Naive B cell (primary cell): ENCODE measurements at places on chromosomes 1 and 21. TPM values are rescaled to one million over a fixed set of nuclear protein-coding genes. Genes with fewer than 3 reads are reported as not detected.

XCL2 gene
- not detected for polyA plus RNA-seq

PLD5 gene
- 1.1 TPM for polyA plus RNA-seq

GRCh38 chr1:11784993-11785769 lies 20.6 kb downstream of the MTHFR start:
- no peaks in the 10 kb centered on the region for H3K36me3 ChIP-seq
- DNase-seq: peak; percentile 45
- no peak overlapping the region for H3K27ac ChIP-seq
- H3K27me3 ChIP-seq: no peaks in the 10 kb centered on the region
- H3K4me1 ChIP-seq: peaks cover 26% of the 10 kb centered on the region

BRWD1 gene
- polyA plus RNA-seq: 31.1 TPM

CYB561D1 gene
- 12.3 TPM for polyA plus RNA-seq

KCNN3 gene
- polyA plus RNA-seq: 0.03 TPM

- no peaks in the 10 kb centered on the region for H3K27me3 ChIP-seq
- H3K36me3 ChIP-seq: no peaks in the 10 kb centered on the region
- no peak overlapping the region for H3K27ac ChIP-seq
- H3K4me1 ChIP-seq: peaks cover 8% of the 10 kb centered on the region
- DNase-seq: no peak
- no peak overlapping the region for H3K4me3 ChIP-seq
Observed at GRCh38 chr1:174105086-174105485, 54.2 kb upstream of the RABGAP1L start.

DNA sequence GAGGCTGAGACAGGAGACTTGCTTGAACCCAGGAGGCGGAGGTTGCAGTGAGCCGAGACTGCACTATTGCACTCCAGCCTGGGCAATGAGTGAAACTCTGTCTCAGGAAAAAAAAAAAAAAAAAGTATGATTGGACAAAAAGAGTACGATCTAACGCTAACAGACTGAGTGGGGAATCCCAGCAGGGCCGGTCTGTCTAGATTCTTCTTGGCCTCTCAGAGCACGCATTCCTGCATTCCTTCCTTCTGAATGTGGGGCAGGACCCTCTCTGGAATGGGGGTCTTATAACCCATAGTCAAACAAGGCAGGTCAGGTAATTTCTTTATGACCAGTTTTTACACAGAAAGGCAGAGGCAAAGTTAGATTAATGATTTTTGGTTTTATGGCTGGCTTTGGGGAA lies 92.0 kb upstream of the PPM1J start:
- no peak for DNase-seq
- H3K27me3 ChIP-seq: peaks cover 24% of the 10 kb centered on the region
- H3K27ac ChIP-seq: no peak overlapping the region
- no peak overlapping the region for H3K4me3 ChIP-seq
- no peaks in the 10 kb centered on the region for H3K36me3 ChIP-seq

NFASC gene
- polyA plus RNA-seq: not detected

C1orf159 gene
- polyA plus RNA-seq: 6.3 TPM

DNA sequence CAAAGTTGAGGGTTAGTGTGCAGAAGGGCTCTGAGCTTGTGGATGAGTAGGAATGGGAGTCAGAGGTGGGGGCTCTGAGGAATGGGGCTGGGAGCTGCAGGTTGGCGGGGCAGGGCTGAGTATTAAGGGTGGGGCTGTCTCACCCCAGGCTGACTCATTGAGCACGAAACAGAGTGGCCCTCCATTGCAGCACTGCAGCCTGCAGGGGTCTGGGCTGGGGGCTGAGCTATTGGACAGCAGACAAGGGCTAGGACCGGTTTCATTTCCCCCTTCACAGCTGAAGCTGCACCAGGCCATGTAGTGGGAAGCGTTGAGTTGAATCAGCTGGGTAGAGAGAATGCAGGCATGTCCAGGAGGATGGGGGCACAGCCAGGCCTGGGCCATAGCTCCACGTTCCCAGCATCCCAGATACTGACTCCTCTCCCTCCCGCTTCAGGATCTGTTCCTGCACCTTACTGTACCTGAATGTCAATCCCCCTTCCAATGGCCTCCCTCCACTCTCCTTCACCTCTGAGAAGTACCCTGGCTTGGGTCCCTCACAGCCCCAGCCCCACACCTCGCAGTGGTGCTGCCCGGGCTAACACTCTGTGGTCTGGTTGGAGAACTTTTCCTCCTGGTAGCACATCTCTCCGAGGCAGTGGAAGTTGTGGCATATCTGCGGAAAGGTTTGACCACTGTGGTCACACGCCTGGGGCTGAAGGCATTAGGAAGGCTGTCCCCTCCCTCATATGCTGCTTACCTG lies 4.4 kb upstream of the INPP5B start:
- DNase-seq: no peak
- no peaks in the 10 kb centered on the region for H3K36me3 ChIP-seq
- no peak overlapping the region for H3K27ac ChIP-seq
- no peak overlapping the region for H3K4me3 ChIP-seq
- peaks cover 19% of the 10 kb centered on the region for H3K4me1 ChIP-seq
- no peaks in the 10 kb centered on the region for H3K27me3 ChIP-seq

DNA sequence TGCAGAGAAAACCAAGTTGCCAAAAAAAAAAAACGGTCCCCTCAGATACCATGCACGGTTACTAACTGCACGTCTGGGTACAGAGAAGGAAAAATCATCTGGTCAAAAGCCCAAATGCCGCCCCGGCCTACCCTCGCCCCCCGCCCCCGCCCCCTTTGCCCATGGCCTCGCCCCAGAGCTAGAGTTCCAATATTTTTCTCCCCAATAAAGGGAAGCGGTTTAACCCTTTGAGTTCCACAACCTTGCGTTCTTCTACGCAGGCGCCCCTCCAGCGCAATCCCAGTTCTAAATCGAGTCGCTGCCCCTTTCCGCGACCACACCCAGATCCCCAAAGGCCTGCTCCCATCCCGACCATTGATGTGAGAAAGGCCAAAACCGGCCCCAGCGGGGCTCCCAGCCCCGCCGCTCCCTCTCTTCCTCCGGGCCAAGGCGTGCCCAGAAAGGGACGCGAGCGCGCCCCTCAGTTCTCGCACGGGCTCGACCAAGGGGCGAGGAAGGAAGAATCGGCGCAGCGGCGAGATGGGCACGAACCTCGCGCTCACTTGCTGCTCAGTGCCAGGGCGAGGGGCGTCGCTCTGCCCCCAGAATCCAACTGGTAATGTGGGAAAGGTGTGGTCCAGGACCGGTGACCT lies 797 bp downstream of the WDR47 start:
- peaks cover 13% of the 10 kb centered on the region for H3K4me1 ChIP-seq
- no peaks in the 10 kb centered on the region for H3K27me3 ChIP-seq
- H3K36me3 ChIP-seq: no peaks in the 10 kb centered on the region
- peak overlapping the region; percentile 93 for H3K4me3 ChIP-seq
- H3K27ac ChIP-seq: peak overlapping the region; percentile 92
- DNase-seq: peak; percentile 14

- H3K36me3 ChIP-seq: peaks cover 5% of the 10 kb centered on the region
- H3K4me1 ChIP-seq: peaks cover 47% of the 10 kb centered on the region
- peak overlapping the region; percentile 52 for H3K4me3 ChIP-seq
- no peak for DNase-seq
Observed at GRCh38 chr1:174954671-174955669, 44.8 kb upstream of the CACYBP start.

NECTIN4 gene
- not detected for polyA plus RNA-seq

DNA sequence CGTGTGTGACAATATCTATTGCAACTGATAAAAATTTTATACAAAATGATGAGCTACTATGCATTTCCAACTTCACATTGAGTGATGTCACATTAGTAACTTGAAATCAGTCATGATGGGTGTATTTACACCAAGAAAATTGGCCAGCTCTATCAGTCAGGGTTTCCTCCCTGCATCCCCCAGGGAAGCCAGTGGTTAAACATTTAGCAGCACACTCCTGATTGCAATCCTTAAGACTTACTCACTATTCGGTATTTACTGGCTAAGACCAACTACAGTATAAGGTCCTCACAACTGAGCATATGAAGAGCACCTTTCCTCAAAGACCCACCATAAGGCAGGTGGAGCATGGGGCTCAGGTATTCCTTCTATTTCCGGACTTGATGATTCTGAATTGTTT lies 41.3 kb upstream of the PTGFRN start:
- no peaks in the 10 kb centered on the region for H3K4me1 ChIP-seq
- H3K4me3 ChIP-seq: no peak overlapping the region
- no peak for DNase-seq
- H3K27me3 ChIP-seq: peaks cover 13% of the 10 kb centered on the region
- no peak overlapping the region for H3K27ac ChIP-seq
- H3K36me3 ChIP-seq: no peaks in the 10 kb centered on the region

- no peaks in the 10 kb centered on the region for H3K4me1 ChIP-seq
- H3K27ac ChIP-seq: no peak overlapping the region
- no peak for DNase-seq
- H3K27me3 ChIP-seq: no peaks in the 10 kb centered on the region
Observed at GRCh38 chr1:39326836-39327235, 122.3 kb downstream of the MACF1 start.

BNIPL gene
- polyA plus RNA-seq: 0.19 TPM

HSPA6 gene
- not detected for polyA plus RNA-seq

DNA sequence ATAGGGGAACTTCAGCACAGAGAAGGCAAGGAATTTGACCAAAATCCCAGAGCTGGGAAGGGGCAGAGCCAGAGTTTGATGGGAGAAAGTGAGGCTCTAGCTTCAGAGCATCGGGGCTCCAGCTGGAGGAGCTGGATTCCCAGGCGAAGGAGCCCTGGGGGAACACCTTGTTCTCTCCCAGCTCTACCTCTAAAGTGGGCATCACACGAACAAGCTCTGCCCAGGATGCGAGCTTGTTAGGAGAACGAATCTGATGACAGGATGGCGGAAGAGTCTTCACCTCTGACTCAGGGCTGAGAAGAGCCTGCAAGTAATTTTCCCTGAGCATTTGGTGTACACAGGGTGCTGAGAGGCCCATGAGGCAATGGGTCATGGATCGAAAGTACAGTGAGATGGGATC lies 22.0 kb downstream of the TNNT2 start:
- no peaks in the 10 kb centered on the region for H3K4me1 ChIP-seq
- H3K27me3 ChIP-seq: peaks cover 35% of the 10 kb centered on the region
- H3K27ac ChIP-seq: no peak overlapping the region
- no peaks in the 10 kb centered on the region for H3K36me3 ChIP-seq
- no peak overlapping the region for H3K4me3 ChIP-seq

DNA sequence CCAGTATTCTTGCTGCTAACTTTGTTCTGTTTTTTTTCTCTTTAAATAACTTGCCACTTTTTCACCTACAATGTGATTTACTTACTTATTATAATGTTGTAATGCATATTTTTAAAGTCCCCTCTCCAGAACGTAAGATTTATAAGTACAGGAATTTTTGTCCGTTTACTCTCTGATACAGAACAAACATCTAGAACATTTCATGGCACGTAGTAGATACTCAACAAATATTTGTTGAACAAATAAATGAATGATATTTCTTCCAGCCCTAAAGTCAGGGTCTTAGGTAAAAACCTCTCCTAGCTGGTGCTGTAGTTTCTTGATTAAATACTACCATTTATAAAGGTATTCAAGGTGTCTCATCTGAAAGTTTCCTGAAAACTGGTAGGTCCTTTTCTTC lies 125.1 kb downstream of the ZBTB18 start:
- DNase-seq: no peak
- H3K4me1 ChIP-seq: no peaks in the 10 kb centered on the region
- peaks cover 5% of the 10 kb centered on the region for H3K27me3 ChIP-seq
- H3K36me3 ChIP-seq: no peaks in the 10 kb centered on the region
- H3K4me3 ChIP-seq: no peak overlapping the region

DNA sequence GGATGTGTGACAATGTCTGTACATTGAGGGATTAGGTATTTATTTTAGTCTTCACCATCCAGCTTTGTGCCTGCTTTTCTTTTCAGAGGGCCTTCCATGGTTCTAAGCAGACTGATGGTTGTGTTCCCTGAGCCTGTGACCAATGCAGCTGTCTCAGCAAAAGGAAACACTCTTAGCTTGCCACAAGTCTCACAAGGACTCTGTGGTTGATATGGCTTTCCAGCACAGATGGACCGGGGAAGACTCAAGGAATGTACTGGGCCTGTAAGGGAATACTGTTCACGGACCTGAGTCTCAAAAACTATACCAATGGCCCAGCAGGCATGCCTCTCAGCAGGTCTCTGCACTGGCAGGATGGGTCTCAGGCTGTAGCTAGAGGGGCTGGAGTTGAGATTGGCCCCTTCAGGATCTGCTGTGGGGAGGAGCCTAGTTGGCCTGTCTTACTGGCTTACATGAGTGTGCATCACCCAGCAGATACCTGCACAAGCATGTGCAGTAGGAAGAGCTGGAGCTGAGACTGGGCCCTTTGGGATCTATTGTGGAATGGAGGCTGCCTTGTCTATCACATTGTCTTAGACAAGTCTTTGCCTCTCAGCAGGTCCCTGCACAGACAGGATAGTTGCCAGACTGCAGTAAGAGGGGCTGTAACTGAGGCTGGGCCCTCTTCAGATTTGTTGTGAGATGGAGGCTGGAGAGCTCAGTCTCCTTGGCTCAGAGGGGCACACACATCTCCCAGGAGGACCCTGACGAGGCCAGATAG lies 52.0 kb upstream of the PDC start:
- peaks cover 11% of the 10 kb centered on the region for H3K4me1 ChIP-seq
- no peaks in the 10 kb centered on the region for H3K27me3 ChIP-seq
- no peak overlapping the region for H3K27ac ChIP-seq
- no peaks in the 10 kb centered on the region for H3K36me3 ChIP-seq
- DNase-seq: no peak
- peak overlapping the region; percentile 74 for H3K4me3 ChIP-seq

BRDT gene
- not detected for polyA plus RNA-seq

TNFRSF25 gene
- polyA plus RNA-seq: not detected

SPRR2G gene
- polyA plus RNA-seq: not detected

OR2G2 gene
- polyA plus RNA-seq: not detected

DNA sequence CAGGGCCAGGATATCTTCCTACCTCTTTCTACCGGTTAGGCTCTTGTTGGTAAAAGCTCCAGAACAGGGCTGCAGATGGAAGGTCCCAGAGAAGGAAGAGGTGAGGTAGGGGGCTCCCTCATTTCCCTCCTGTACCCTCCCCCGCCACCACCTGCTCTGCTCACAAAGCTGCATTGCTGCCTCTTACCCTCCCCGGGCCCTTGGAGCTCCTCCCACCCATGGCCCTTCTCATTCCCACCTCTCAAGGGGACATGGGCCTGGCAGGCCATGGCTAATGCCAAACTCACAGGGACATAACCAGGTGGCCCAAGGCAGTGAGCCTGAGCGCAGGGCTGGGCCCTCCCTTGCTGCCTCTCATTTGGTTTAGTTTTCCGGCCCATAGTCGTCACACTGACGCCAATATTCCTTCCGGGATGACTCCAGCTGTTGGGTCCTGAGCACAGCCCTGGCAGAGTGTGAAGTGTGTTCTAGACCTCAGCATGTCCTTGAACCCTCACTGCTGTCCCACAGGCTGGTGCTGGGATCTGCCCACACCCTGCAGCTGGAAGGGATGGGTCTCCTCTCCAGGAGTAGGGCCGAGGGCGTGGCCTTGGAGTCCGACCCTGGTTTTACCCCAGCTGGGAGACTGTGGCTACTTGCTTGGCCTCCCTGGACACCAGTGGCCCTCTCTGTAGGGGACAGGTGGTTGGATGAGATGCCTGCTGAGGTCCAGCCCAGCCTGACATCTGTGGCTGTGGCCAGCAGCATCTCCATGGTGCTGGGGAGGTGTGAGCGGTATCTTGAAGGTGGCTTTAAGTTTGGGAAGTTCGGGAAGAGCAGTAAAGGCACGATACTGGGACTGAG lies 104.6 kb downstream of the ARHGEF10L start:
- H3K27ac ChIP-seq: no peak overlapping the region
- H3K27me3 ChIP-seq: peaks cover 4% of the 10 kb centered on the region
- no peak overlapping the region for H3K4me3 ChIP-seq
- H3K4me1 ChIP-seq: no peaks in the 10 kb centered on the region
- DNase-seq: no peak

SMCP gene
- polyA plus RNA-seq: not detected
